ENCODE measurements at places on chromosomes 2 and 18.
A peak's percentile ranks its signal among the peaks of the same experiment; 100 is the strongest.

GRCh38 chr2:98463081-98463481, 18.4 kb downstream of the INPP4A start:
- peak overlapping the region; percentile 88 for H3K27ac ChIP-seq
- H3K36me3 ChIP-seq: peaks cover 18% of the 10 kb centered on the region
- ATAC-seq: no peak
- no peaks in the 10 kb centered on the region for H3K27me3 ChIP-seq
- peak overlapping the region; percentile 19 for H3K4me3 ChIP-seq

DNA sequence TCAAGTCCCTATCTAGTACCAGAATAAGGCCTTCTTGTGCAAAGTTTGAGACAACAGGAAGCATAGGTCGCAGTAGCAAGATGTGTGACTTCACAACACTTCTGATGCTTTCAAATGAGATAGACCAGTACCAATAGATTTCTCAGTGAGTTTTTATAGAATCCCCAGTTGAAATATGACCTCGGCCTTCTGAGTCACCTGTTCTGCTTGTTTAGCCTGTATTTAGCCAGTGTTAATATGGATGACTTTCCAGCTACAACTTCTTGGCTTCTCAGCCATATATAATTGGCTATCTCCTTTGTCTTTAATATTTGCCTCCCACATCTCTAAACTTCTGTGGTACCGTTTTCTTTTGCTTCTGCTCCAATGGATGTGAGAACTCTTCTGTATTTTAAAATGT, 113.8 kb downstream of the KYNU start:
- ATAC-seq: no peak
- peaks cover 27% of the 10 kb centered on the region for H3K36me3 ChIP-seq
- no peaks in the 10 kb centered on the region for H3K27me3 ChIP-seq
- peaks cover 16% of the 10 kb centered on the region for H3K4me1 ChIP-seq

DNA sequence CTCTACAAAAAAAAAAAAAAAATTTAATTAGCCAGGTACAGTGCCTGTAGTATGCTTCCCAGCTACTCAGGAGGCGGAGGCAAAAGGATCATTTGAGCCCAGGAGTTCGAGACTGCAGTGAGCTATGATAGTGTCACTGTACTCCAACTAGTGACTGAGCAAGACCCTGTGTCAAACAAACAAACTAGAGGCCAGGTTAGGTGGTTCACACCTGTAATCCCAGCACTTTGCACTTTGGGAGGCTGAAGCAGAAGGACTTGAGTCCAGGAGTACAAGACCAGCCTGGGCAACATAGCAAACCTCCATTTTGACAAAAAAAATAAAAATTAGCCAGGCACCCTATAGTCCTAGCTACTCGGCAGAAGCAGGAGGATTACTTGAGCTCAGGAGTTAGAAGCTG, 13.4 kb downstream of the HDLBP start:
- no peaks in the 10 kb centered on the region for H3K27me3 ChIP-seq
- H3K4me1 ChIP-seq: peaks cover 64% of the 10 kb centered on the region
- peak overlapping the region; percentile 28 for H3K27ac ChIP-seq
- H3K36me3 ChIP-seq: peaks cover 21% of the 10 kb centered on the region

- peaks cover 32% of the 10 kb centered on the region for H3K4me1 ChIP-seq
- peak overlapping the region; percentile 3 for H3K27ac ChIP-seq
- ATAC-seq: no peak
- no peaks in the 10 kb centered on the region for H3K27me3 ChIP-seq
- peaks cover 30% of the 10 kb centered on the region for H3K36me3 ChIP-seq
Observed at GRCh38 chr2:24721470-24721869, 71.7 kb downstream of the PTRHD1 start.
